ENCODE measurements at places on chromosomes 6 and 20.

DNA sequence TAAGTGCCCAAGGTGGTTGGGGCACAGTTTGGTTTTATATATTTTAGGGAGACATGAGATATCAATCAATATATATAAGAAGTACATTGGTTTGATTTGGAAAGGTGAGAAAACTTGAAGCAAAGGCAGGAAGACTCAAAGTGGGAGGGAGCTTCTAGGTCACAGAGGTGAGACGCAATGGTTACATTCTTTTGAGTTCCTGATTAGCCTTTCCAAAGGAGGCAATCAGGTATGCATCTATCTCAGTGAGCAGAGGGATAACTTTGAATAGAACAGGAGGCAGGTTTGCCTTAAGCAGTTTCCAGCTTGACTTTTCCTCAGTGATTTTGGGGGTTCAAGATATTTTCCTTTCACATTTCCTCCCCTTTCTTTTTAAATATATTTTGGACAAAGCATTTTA lies 58.0 kb upstream of the SLC35F1 start:
- no peak for DNase-seq

DNA sequence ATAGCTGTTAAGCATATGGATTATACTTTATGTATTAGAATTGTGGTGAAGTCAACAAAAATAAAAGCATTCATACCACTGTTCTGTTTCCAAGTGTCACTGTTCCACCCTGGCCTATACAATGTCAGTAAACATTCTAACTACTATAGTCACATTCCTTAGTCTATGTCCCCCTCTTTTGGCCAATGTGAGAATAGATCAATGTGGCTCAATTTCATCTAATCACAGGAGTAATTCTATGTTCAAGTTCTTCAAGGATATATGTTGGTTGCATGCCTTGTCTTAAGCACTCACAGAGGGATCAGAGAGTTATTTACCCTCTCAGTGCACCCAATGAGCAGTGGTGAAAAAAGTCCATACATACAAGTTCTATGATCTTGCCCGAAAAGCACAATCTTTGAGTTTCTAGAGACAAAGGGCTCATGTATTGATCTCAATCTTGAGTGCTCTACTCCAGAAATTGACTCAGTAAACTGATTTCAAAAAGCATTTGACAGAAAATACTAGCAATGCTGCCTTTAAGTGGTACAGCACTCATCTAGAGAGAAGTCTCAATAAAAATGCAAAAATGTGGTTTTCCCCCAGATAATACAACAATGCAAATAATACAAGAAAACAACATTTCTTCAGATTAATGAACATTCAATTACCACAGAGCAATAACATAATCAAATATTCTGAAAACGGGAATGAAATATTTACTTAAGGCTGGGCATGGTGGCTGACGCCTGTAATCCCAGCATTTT lies 16.5 kb downstream of the SMLR1 start:
- DNase-seq: peak; percentile 86

DNA sequence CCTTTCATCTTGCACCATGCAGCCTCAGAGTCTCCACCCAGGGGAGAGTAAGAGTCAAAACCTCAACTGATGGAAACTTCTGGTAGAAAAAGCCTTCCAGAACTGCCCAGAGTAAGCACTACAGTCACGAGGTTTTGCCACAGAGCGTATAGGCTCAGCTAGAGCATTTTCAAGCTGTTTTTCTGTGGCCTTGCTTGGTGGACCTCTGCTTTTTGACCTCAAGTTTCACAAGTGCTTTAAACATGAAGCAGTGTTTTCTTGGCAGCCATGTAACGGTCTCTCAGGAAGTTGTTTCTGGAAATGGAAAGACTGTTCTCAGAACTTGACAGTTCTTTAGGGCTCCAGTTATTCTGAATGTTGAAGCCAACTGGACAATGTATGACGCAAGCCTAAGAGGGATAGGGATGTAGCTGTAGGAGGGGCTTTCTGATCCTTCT lies 146.5 kb downstream of the ZDHHC14 start:
- peak; percentile 82 for DNase-seq

GRCh38 chr6:89346433-89346832 lies 6.1 kb downstream of the UBE2J1 start:
- no peak for DNase-seq

- DNase-seq: peak; percentile 32
Measured at GRCh38 chr6:3334555-3334954, 75.8 kb downstream of the PSMG4 start.

DNA sequence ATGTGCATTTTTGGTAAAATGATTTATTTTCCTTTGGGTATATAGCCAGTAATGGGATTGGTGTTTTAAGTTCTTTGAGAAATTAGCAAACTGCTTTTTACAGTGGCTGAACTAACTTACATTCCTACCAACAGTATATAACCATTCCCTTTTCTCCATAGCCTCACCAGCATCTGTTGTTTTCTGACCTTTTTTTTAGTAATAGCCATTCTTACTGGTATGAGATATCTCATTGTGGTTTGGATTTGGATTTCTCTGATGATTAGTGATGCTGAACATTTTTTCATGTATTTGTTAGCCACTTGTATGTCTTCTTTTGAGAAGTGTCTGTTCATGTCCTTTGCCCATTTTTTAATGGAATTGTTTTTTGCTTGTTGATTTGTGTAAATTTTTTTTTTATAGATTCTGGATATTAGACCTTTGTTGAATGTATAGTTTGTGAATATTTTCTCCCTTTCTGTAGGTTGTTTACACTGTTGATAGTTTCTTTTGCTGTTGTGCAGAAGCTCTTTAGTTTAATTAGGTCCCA lies 42.3 kb downstream of the STK4 start:
- DNase-seq: no peak
